Hematopoietic multipotent progenitor cell treated with erythropoietin and hydrocortisone succinate and interleukin-3 and kit ligand, for 17 days (in vitro differentiated cells): ENCODE measurements at places on chromosomes 6 and 20.

DNA sequence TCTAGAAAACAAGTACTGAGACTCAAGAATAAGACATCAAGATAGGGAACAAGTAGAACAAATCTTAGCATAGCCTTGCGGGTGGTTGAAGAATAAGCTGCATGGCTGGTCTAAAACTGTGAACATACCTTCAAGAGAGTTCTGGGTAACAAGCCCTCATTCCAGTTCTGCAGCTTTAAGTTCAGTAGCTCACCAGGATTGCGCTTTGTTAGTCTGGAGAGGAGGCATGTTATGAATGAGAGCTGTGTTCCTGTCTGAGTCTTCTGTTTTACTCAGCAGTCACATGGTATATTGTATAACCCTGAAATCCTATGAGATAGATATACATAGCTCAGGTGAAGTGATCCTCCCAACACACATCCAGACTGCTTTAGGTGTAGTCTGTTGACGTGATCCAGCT, 406.6 kb upstream of the IRAK1BP1 start:
- no peak for DNase-seq

GRCh38 chr6:107491760-107492660, 2.1 kb downstream of the SOBP start:
- no peak for DNase-seq

GRCh38 chr20:9457136-9457535, 57.3 kb upstream of the LAMP5 start:
- no peak for DNase-seq

GRCh38 chr6:28125401-28125800, 992 bp downstream of the ZSCAN16 start:
- DNase-seq: no peak

DNA sequence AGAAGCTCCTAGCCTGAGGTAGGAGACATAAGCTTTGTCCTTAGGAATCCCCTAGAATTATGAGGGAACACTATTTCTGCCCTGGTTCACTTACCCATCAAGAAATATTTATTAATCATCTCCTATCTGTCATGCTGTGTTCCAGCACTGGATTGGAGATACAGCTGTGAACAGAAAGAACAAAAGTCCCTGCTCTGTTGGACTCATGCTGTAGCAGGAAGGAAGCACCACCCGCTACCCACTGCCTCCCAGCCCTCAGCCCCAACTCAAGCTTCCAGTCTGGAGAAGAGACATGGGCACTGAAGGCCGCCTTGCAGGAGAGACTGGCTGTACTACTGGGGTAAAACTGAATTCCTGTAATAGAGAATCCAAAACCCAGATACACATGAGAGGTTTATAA, 78.0 kb downstream of the MDGA1 start:
- DNase-seq: no peak

- no peak for DNase-seq
Observed at GRCh38 chr6:170058878-170059485, 231.9 kb downstream of the DLL1 start.

DNA sequence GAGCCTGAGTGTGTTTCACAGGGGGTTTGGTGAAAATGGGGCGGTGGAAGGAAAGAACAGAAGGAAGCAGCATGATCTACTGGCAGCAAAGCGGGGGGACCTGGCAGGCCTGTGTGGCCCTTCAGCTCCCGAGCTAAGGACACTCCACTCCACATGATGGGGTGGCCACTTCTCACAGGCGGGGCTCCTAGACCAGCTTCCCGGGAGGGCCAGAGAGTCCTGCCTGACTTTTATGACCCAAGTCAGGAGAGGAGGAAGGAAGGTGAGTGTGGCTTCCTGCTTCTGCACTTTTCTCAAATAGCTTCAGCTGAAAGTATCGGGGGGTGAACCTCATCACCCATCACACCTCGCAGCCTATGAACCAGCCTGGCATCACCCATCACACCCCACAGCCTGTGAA, 117.5 kb upstream of the AFDN start:
- no peak for DNase-seq

- no peak for DNase-seq
Observed at GRCh38 chr6:88763160-88763559, 200.3 kb downstream of the RNGTT start.

- no peak for DNase-seq
Observed at GRCh38 chr6:62286470-62286843, 432 bp upstream of the KHDRBS2 start.

GRCh38 chr20:59817406-59817805, 116.0 kb downstream of the SYCP2 start:
- no peak for DNase-seq

GRCh38 chr6:20564269-20564668, 30.0 kb downstream of the CDKAL1 start:
- peak; percentile 63 for DNase-seq

DNA sequence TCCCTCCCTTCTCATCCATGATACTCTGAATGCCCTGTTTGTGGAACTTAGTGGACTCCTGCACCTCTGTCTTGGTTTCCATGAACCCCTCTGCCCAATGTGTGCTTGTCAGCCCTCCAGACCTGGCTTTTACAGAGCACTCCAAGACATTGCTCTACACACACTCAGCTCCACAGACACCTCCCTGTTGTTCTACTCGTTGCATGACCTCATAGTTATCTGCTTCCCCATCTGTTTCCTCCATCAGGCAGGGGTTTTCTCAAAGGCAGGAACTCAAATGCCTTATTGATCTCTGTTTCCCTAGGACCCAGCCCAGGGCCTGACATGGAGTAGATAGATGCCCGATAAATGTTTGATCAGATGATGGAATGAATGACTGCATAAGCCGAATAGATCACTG, 13.3 kb downstream of the PLCG1 start:
- no peak for DNase-seq

DNA sequence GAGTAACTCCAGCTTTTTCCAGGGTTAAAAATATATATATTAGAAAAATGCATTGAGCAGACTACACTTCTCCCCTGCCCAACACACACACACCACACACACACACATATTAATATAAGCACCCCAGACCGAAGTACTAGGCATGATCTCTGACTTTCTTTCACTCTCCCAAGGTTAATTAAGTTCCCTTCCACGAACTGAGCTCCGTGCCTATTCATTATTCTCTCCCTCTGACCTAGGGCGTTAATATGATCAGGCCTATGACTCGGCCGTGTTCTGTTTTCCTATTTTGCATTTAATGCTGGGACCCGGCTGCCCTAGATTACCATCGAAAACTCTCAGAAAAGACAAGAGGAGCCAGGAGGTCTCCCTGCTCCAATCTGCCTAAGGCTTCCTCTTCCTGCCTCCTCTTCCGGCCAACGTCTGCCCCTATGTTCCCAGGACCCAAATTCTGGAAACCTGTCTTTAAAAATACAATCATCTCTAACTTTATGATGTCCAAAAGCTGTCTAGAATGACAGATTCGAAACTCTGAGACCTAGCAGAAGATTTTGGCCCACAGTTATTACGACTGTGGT, 6.1 kb upstream of the POU3F2 start:
- no peak for DNase-seq

DNA sequence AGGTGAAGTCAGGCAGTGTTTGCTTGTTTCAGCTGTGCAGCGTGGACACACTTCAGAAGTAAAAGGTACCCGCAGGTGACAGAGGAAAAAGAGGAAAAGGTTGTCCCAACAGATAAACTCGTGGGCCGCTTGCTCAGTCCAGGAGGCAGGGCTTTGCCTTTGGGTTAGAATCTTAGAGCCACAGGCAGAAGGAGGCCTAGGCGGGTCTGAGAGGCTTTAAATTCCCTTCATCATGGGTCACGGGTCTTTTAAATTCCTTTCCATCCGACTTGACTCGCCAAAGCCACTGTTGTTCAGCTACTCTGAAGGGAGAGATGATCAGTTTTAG, 48.2 kb downstream of the AGPAT4 start:
- DNase-seq: no peak

DNA sequence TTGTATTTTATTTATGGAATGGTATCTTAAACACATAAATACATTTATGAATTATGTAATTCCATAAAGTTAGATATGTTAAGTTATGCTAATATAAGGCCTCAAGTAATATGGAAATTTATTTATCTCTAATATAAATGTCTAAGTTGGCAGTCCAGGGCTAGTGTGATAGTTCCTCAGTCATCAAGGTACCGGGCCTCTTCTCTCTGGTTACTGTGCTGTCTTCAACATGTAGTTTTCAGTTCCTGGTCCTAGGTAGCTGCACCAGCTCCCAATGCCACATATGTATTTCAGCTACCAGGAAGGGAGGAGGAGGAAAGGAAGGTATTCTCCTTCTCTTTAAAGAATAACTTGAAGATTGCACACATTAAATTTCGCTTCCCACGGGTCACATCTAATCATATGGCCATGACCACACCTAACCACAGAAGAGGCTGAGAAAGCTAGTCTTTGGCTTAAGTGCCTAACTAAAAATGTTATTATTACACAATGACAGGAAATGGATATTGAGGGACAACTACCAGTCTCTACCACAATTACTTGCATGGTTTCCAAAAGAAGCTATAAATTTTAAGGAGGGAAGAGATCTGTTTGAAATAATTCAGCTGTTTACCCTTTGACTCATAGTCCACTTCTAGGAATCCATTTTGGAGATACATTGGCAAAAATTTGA, 68.6 kb downstream of the BCKDHB start:
- no peak for DNase-seq

DNA sequence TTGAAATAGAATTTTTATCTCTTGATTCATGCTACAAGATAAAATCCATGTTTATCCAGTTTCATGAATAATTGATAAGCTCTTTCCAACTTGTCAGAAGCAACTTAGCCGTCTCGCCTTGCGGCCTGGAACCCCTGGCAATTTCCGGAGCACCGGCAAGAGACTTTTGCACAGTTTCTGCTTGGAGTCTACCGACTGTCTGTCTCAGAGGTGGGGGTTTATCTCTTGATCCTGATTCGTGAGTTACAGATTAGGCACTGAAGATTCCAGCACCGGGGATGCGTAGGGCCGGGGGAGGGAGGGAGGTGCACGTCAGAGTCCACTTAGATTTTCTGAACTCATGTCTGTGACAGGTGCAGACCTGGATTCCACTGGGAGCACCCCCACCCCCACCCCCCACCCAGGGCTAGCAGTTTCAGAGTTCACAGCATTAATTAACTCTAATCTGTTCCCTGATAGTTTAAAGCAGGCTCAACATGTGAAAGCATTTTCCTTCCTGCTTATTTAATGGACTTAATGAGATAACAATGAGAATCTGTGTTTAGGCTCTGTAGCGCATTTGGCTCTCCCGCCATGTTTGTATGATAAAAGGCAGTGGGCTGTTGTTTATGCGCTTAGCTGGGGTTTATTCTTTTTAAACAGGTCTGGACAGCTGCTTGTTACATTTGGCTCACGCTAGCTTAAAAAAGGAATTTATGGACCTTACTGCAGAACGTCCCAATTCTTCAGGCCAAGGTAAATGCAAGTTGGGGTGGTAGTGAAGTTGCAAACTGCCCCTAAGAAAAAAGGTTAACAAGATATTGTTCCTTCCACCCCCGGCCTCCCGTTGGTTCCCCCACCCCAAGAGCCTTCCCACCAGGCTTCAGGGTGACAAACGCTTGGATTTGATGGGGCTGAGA, 8.1 kb upstream of the APCDD1L start:
- no peak for DNase-seq

DNA sequence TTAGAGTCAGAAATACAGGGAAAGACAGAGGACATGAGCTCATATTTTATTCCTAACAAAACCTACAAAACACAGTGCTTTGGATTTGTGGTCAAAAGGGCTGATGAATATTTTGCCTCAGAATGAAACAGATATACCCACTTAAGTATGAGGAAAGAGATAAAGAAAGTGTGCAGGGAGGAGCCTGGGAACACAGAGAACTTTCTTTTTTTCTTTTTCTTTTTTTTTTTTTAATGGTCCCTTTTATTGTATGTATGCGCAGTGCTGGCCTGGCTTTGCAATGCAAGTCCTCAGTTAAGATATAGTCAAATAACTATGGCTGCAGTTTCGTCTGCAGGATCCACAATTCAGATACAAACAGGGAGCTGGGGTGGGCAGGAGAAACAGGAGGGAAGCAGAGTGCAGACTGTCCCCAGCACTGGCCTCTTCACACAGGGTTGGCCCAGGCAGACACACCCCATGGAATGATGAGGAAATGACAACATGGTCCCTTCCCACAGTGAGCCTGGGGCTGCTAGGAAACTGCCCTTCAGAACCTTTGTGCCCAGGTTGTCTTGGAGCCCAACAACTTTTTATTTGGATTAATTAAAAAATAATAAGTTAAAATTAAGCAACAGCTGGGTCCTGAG, 629.8 kb upstream of the AGPAT4 start:
- DNase-seq: no peak

- no peak for DNase-seq
Observed at GRCh38 chr6:56370561-56371211, 123.3 kb upstream of the COL21A1 start.

- DNase-seq: no peak
Observed at GRCh38 chr6:67952121-67952520, 683.0 kb upstream of the ADGRB3 start.

- no peak for DNase-seq
Observed at GRCh38 chr6:111874025-111874415, 768 bp upstream of the FYN start.

DNA sequence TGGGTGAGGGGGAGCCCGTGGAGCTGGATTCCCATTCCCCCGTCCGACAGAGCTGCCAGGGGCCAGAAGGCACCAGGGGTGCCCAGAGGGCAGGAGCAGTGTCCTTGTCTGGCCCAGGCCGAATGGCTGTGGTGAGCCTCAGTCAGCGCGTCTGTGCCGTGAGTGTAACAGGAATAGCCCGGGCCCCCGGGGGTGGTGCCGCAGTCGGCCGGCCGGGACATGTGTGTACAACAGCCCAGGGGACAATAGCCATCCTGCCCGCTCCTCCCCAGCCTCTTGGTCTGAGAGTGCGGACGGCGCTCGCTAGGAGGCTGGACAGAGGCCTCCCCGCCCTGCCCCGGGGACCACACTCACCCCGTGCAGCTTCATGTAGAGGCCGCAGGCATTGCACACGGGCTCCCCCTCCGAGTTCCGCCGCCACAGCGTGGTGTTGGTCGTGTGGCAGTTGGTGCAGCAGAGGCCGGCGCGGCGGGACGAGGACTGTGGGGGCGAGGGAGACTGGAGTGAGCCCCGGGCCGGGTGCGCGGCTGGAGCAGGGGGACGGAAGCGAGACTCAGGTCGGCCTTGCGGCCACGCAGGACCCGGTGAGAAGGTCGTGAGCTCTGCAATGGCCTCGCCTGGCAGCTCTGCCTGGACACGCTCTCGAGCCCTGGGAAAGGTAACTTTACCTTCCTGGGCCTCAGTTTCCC, 9.6 kb downstream of the GATA5 start:
- DNase-seq: no peak
